Activated CD4-positive, alpha-beta T cell treated with anti-CD3 and anti-CD28 coated beads, Interleukin-2, Interleukin-6, amounts not matched to agents 100 ng/mL and 50 ng/mL, durations not matched to agents 16 hours and 8 hours (primary cell): ENCODE measurements at places on chromosomes 11 and 22.

DNA sequence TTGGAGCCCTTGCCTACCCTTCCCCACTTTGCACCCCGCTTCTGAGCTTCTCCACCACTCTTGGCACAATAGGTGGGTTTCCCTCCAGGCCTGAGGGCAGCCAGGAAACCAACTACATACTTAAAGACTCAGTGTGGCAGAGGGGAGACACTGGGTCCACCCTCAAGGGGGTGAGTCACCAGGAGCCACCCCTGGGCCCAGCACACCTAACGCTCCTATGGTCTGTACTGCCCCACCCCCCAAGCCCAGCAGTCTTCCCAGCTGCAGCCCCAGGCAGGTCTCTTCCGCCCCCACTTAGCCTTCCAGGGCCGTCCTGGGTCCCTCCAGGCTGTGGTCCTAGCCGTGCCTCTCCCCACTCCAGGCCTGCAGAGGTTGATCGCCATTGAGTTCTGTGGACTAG is 3.2 kb upstream of the TMPRSS13 start:
- no peak for DNase-seq

- DNase-seq = no peak
Measured at GRCh38 chr11:118401880-118402590, 629 bp downstream of the ATP5MG start.

DNA sequence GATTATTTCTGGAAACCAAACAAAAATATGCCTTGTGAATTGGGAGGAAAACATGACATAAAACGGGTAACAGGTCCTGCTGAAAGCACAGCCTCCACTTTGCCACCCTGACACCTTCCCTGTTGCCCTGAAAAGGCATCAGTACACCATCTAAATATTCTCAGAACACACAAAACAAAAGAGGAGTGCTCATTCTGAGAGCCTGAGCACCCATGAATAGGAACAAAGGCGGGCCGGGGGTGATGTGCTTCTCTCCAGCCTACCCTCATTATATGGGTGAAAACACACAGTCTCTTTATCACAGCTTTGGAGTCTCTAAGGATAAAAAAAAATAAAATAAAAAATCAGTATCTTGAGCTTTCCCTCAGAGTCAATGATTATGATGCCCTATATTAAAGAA is 19.7 kb downstream of the SCUBE2 start:
- DNase-seq = peak; percentile 39

- DNase-seq = no peak
Measured at GRCh38 chr11:130023204-130023603, 20.6 kb upstream of the PRDM10 start.

DNA sequence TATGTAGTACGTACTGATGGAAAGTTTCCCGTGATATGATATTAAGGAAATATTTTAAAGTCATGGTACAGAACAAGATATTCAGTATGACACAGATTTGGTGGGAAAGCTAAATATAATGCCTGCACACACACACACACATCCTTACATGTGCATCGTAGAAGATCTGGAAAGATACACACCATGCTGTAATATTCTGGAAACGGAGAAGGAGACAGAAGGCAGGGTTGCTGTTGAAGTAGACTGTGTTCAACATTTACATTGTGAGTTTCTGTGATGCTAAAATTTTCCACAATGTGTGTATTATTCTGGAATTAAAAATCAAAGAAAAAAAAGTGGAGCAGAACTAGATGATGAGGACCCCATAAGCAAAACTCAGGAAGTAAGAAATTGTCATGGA is 118.0 kb downstream of the RRAS2 start:
- no peak for DNase-seq

DNA sequence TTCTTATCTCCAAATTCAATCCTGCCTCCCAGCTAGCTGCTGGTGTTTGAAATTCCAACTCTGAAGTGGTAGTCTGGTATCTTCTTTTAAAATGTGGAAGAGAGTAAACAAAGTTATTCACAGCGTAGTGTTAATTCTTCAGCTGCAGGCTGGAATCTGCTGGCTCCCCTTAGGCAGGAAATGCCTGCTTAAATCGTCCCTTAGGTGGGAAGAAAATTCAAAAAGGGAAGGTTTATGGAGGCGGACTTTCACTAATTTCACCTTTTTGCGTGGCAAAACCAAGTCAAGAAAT is 439.0 kb upstream of the CCDC90B start:
- no peak for DNase-seq

DNA sequence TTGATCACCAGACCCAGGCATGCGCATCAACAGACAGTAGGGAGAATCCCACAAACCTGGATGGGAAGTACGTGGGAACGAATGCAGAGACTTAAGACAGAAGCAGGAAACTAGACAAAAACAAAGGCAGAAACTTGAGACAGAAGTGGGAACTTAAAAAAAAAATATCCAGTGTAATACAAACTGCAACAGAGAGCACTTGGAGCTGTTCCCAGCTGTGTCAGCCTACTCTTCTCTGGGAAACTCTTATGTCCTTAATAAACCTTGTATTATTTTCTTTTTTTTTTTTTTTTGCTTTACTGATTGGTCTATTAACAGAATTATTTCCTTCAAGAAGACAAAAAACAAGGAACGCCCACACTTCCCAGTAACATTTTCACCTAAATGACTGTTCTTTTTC is 1818.1 kb upstream of the RAG2 start:
- no peak for DNase-seq

- DNase-seq = no peak
Measured at GRCh38 chr22:23246982-23247766, 66.9 kb downstream of the BCR start.

- no peak for DNase-seq
Measured at GRCh38 chr11:16846305-16846704, 107.9 kb downstream of the C11orf58 start.

- DNase-seq = no peak
Measured at GRCh38 chr22:31958625-31959239, 14.4 kb downstream of the YWHAH start.

DNA sequence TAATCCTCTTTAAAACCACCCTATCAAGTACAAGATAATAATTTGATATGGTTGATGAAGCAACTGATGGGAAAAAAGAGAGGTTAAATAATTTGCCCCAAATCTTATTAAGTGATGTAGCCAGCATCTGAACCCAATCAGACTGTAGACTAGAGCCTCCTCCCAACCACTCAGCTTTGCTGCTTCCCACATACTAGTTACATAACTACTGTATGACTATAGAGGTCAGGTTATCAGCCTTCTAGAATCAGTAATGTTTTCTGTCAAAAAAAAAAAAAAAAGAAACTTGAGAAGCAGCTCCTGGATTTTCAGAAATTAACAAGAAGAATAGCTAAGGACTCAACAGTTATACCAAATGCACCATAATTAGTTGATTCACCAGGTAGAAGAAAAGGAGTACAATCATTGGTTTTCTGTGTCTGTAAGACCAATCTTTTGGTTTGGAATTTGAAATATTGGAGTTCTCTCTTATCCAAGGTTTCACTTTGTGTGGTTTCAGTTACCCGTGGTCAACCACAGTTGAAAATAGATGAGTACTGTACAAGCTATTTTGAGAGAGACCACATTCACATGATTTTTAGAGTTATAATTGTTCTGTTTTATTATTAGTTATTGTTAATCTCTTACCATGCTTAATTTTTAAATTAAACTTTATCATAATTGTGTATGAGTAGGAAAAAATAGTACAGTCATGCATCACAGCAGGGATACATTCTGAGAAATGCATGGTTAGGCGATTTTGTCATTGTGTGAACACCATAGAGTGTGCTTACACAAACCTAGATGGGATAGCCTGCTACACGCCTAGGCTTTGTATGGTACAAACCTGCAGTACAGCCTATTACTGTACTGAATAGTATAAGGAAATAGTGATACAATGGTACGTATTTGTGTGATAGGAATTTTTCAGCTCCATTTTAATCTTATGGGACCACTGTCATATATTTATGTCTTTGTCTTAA is 72.2 kb downstream of the PDHX start:
- DNase-seq = no peak

GRCh38 chr11:210122-210802 is 2.8 kb downstream of the RIC8A start:
- no peak for DNase-seq

- DNase-seq = no peak
Measured at GRCh38 chr22:45632791-45633515, 38.7 kb upstream of the ATXN10 start.

- peak; percentile 82 for DNase-seq
Measured at GRCh38 chr11:10307400-10308200, 2.7 kb downstream of the ADM start.

- no peak for DNase-seq
Measured at GRCh38 chr11:33743291-33743690, 7.1 kb upstream of the CD59 start.

- no peak for DNase-seq
Measured at GRCh38 chr11:116742104-116742503, 30.7 kb downstream of the BUD13 start.

GRCh38 chr11:116700586-116701220 is 72.1 kb downstream of the BUD13 start:
- no peak for DNase-seq

DNA sequence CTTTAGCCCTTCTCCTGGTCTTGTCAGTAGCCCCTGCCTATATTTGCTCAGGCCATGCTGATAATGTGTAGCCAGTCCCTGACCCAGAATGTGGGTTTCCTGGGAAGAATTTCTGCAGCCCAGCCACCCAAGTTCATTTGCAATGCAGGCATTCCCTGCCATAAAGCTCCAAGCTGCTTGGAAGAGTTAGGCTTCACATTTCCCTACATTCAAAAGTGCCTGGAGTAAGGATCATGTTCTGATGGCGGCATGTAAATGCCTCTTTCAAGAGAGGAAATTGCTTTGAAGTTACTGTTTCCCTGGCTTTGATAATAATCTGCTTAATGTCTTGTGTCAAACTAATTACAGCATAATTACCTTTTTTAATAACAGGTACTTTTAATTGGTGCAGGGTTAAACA is 266.1 kb downstream of the MIAT start:
- no peak for DNase-seq

DNA sequence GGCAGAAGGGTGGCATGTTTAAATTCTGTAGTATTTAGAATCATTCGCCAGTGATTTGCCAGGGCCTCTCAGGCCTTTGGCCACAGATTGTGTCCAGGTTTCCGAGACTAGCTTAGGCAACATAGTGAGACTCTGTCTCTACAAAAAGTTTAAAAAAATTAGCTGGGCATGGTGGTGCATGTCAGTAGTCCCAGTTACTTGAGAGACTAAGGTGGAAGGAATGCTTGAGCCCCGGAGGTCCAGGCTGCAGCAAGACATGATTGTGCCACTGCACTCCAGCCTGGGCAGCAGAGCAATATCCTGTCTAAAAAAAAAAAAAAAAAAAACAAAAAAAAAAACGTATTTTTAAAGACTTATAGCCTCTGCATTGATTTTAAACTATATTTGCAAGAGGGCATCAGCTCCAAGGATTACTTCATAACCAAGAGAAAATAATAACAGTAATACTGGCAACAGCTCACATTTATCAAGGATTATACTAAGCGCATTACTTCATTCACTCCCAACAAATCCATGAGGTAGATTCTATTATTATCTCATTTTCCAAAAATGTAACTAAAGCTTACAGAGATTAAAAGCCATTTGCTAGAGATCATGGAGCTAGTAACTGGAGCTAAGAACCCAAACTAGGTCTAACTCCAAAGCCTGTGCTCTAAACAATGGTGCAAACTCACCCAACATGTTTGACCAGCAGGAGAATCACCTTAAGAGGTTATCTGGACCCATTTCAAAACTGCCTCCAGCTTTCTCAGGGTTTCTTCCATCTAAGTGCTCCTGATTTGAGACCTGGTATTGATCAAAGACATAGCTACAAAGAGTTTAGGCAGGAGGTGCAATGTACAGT is 32.6 kb upstream of the SLC6A5 start:
- no peak for DNase-seq

DNA sequence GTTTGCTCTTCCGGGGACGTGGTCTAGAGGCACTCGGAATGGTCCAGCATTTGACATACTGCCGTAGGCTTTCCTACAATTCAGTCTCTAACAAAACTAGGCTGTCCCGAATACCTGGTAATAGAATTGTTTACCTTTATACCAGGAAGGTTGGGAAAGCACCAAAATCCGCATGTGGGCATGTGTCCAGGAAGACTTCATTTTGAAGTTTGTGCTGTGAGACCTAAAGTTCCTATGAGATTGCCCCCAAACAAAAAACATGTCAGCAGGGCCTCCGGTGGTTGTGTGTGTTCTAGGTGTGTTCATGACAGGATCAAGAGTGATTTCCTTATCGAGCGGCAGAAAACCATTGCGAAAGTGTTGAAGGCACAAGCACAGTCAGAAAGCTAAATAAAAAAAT is 26.1 kb downstream of the HSPA8 start:
- no peak for DNase-seq

GRCh38 chr11:33868647-33869461 is 23.0 kb downstream of the LMO2 start:
- DNase-seq = no peak

GRCh38 chr22:37416827-37417226 is 10.5 kb downstream of the ELFN2 start:
- peak; percentile 52 for DNase-seq

GRCh38 chr11:34632105-34632791 is 11.4 kb downstream of the EHF start:
- no peak for DNase-seq

- no peak for DNase-seq
Measured at GRCh38 chr11:15213471-15214231, 98.9 kb downstream of the INSC start.

DNA sequence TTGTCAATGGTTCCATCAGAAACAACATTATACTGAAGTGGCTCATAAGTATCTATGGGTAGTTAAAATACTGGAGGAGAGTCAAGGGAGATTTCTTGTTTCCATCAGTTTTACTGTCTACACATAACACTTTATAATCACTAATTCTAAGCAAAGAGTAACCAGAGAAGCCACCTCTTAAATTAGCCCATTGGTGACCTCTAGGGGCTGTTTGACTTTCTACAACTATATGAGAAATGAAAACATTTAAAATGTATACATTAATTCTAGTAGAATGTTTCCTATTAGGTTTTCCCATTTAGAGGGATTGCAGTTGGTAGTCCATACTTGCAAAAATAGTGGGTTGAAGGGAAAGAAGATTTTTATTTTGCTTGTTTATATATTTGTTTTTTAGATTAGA is 504.3 kb downstream of the FAM181B start:
- peak; percentile 24 for DNase-seq
